ENCODE measurements at places on chromosomes 2 and 18.

DNA sequence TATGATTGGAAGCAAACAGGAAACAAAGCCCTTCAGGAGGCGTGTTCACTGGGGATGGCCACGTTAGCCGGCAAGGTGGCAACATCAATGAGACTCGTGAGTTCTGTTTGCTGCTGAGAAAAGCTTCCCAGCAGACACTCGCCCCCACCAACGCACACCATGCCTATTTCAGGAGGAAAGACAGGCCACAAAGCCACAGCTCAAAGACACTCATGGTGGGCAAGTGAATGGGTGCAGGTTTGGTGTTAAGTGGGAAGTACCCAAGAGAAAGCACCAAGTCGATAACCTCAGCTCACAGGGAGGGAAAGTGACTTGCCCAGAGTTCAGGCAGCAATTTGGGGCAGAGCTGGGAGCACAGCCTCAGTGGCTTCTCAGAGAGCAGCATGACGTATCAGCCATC lies 10.5 kb upstream of the MTERF4 start:
- DNase-seq: no peak

DNA sequence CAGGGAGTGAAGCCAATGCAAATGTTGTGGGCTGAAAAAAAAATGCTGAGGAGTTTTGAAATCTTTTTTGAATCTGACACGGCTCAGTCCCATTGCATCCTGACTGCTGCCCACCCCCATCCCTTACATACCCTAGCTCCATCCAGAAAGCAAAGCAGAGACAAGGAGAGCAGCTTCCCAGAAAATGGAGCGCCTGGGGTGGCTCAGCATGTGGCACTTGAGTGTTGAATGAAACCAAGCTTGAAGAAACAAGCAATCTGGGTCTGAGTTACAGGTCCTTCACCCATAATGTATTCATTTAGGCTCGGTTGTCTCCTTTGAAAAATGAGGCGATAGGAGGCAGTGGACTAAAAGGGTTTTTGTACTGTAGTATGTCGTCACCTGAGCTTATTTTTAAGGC lies 244.2 kb upstream of the ACVR2A start:
- no peak for DNase-seq

DNA sequence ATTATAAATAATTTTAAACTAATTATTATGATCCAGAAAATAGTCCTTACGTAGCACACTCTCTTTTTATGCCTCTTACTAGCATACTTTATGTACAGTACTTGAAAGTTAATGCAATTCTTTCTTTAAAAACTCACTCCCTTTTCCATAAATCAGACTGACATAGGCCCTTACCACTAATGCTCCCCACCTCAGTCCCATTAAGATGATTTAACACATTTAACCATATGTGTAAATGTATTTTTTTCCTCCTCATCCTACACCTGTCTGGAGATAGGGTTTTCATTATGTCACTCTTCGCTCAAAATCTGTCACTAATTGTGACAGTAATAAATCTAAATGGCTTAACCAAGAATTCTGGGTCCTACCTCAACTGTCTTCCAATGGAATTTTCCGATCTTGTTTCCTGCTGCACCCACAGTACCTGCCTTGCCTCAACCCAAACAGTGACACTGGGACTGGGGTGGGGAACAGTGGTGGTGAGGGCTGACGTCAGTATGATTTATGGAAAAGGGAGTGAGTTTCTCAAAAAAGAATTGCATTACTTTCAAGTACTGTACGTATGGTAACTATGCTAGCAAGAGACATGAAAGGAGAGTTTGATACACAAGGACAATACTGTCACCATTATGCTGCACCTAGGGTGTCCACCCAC lies 25.1 kb downstream of the EFEMP1 start:
- DNase-seq: no peak

DNA sequence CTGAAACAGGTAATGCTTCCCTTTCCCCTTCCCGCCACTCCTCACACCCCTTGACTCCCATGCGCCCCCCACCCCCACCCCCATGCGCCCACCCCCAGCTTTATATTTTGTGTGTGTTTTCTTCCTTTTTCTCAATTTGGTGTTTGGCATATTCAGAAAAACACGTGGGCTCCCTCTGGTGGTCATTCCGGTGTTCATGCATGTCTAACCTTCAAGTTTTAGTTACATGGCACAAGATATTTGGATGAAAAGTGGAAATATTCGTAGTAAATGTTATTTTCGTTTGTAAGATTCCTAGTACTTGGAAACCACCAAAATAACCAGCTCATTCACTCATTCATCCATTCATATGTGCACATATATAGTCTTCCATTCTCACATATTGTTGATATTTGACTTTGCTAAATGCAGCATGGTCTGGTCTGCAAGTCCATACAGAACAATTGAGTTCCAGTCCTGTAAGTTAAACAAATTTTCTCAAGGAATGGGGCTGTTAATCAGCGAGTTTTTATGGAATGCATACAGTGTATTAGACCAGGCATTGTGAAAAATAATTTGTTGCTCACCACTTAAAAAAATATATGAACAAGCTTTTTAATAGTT lies 143.6 kb upstream of the MAP3K20 start:
- no peak for DNase-seq

DNA sequence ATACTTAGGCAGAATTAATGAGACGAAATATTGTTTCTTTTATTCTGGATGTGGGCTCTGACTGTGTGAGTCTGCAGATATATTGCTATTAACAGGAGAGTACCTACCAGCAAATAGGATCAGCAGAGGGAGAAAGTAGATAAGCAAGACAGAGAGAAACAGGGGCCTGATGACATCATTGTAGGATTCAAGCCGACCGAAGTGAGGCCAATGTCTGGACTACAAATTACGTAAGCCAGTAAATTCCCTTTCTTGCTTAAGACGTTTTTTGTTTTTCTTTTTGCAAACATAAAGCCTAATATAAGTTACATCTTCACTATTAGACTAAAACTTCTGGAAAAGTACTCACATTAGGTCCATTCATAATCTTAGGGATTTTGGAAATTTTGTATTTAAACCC lies 21.4 kb upstream of the PTPRM start:
- DNase-seq: no peak

- no peak for DNase-seq
Measured at GRCh38 chr18:6866552-6867085, 137.1 kb downstream of the ARHGAP28 start.

- no peak for DNase-seq
Measured at GRCh38 chr2:148819019-148819585, 55.9 kb upstream of the KIF5C start.

DNA sequence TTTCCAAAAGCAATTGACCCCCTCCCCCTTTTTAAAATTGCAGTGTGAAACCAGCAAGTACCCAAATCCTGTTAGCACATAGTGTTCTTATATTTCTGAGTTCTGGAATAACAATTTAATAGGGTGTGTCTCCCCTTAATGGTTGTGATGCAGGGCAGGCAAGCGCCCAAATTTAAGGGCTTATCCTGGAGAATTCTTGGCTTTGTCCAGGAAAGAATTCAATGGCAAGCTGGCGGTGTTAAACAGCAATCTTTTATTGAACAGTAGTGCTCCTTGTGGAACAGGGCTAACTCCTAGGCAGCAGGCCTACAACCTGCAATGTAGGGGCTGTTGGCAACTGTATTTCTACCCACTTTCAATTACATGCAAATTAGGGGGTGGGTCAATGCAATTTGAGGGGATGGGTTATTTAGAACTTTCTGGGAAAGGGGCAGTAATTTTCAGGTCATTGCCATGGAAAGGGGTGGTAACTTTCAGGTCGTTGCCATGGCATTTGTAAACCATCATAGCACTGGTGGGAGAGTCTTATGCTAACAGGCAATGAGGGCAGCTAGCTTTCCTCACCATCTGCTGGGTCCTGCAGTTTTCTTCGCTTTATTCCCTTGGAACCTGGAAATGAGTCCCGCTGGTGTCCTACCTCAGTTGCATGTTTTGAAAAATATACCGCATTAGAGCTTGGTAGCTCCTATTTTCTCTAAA lies 149.0 kb upstream of the KCTD1 start:
- DNase-seq: no peak

GRCh38 chr2:192570788-192571187 lies 376.1 kb upstream of the TMEFF2 start:
- no peak for DNase-seq

Data from activated effector memory CD4-positive, alpha-beta T cell treated with Interleukin-2 at 50 U/mL for 16 hours (primary cell).